NCI-H526 treated with DMSO at 0.1 percent for 48 hours (cell line): ENCODE measurements at places on chromosomes 11 and 22.

- no peak for DNase-seq
Measured at GRCh38 chr11:1139441-1140083, 18.2 kb upstream of the MUC5AC start.

- no peak for DNase-seq
Measured at GRCh38 chr11:102577182-102577581, 46.6 kb upstream of the MMP7 start.

DNA sequence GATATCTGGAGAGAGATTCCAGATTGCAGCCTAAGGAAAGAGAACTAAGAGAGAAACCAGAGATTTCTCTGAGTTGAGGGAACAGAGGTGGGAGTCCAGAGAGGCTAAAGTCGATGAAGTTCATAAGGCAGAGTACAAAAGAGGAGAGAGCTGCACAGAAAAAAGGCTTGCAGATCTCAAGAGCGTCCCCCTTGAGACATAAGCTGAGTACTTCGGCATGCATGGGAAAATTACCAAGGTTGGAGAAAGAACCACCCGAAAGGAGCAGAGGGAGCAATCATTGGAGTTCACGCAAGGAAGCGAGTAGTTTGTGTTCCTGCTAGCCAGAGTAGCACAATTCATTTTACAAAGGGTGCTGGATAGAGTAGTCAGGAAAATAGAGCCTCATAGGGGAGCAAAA is 293.5 kb downstream of the TMEM135 start:
- DNase-seq = no peak

GRCh38 chr11:74989260-74989638 is 516 bp downstream of the NEU3 start:
- DNase-seq = peak; percentile 61

DNA sequence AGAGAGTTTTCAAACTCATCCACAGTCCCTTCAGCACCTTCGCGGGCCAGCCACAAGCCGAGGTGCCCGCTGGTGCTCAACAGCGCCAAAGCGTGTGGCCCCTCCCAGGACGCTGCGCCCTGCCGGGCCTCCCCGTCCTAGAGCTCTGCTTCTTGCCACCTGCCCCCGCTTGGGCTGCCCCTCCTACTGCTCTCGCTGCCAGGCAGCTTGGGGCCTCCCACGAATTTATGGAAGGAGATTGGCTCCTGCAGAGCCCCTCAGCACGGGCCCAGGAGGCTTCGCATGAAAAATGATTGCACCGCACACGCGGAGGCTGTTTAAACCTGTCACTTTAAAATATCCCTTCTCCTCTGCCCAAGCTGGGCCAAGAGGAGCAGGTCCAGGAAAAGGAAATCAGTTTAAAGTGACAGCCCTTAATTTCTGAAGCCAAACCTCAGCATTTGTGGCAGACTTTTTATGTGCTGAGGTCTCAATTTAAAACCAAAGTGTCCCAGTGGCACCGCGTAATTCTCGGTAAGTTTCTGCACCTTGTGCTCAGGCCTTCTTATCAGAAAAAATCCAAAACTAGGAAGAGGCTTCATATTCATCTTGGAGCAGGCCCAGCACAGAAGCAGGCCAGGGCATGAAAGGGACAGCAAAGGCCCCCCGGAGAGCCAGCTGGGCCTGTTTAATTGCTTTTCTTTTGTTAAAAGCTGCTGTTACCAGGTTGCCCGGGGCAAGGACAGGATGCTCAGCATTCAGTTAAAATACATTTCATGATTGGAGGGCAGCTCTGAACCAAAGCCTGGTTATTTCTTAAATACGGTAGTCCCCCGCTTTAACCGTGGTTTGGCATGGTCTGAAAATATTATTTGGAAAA is 303.6 kb downstream of the OPCML start:
- peak; percentile 27 for DNase-seq

- no peak for DNase-seq
Measured at GRCh38 chr22:48664586-48664985, 1163.1 kb downstream of the BRD1 start.

GRCh38 chr11:15346907-15347306 is 232.2 kb downstream of the INSC start:
- no peak for DNase-seq

- DNase-seq = no peak
Measured at GRCh38 chr11:90124371-90124770, 10.1 kb upstream of the NAALAD2 start.

DNA sequence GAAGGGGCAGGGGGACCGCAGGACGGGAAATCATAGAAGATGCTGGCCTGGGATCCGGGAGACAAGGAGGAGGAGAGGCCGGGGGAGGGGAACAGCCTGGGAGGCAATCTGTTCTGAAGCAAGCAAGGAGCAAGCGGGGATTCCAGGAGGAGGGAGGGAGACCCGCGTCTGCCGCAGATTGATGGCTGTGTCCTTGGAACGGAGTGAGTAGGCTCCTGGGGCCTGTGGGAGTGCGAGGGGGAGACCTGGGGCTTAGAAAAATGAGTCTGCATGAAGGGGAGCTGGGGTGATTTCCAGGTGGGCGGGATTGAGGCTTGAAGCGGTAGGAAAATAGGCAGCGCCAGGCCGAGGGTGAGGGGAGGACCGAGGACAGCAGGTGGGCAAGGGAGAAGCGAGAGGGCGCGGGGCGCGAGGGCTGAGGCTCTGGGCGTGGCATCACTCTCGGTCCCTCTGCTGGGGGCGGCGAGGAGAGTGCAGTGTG is 1.6 kb upstream of the LRRC55 start:
- DNase-seq = no peak

DNA sequence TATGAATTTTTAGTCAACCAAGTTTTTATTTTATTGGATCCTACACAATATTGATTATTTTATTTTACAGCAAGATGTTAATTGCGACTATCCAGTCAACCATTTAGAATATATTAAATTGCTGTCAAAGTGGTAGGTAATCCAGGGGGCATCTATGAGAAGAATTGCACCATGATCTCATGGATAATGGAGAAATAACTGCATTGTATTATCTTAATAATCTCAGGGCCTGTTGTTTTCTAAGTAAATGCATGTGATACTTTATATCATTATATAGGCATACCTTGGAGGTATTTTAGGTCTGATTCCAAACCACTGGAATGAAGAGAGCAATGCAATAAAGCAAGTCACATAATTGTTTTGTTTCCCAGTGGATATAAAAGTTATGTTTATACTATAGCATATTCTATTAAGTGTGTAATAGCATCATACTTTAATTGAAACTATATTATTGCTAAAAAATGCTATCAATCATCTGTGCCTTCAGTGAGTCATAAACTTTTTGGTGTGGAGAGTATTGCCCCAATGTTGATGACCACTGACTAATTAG is 595.4 kb upstream of the CHORDC1 start:
- no peak for DNase-seq

DNA sequence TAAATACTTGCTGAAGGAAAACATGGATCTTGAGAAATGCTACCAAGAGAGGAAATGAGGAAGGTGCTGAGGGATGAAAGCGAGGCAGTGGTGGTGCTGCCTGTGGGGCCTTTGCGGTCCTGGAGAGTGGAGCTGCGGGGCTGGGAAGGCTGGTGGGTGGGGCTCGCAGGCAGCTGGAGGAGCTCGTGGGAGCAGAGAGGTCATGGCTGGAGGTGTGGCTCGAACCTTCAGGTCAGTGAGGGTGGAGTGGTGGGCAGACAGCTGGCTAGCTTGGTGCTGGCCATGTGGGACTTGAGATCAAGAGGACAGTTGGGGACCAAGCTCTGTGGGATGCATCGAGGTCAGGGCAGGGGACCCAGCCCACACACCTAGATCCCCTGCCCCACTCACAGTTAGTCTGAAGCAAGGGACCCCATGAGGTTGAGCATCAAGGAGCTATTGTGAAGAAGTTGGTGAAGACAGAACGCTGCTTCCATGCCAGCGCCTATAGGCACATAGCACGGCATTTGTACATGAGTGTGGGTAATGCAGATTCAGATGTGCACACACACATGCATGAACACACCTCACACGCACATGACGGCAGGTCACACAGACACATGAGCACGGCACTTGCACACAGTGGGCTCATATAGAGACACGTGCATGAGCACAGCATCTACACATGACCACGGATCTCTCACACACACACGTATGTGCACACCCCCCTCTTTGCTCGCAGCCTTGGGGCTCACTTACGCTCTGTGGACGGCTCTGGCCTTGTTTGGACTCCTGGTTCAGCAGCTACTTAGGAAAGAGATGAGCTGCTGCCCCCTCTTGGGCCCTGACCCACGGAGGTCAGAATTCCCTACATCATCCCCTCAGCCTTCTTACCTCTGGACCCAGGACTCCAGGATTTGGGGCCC is 30.4 kb downstream of the SHANK3 start:
- DNase-seq = no peak

GRCh38 chr22:20438678-20439492 is 1.3 kb upstream of the SCARF2 start:
- no peak for DNase-seq

GRCh38 chr11:72308226-72309073 is 64.5 kb upstream of the PHOX2A start:
- DNase-seq = no peak

- no peak for DNase-seq
Measured at GRCh38 chr11:10080138-10080537, 213.9 kb downstream of the SBF2 start.

GRCh38 chr11:11046781-11047180 is 188.9 kb upstream of the ZBED5 start:
- DNase-seq = no peak

GRCh38 chr11:62122076-62122475 is 1.7 kb upstream of the INCENP start:
- DNase-seq = no peak

DNA sequence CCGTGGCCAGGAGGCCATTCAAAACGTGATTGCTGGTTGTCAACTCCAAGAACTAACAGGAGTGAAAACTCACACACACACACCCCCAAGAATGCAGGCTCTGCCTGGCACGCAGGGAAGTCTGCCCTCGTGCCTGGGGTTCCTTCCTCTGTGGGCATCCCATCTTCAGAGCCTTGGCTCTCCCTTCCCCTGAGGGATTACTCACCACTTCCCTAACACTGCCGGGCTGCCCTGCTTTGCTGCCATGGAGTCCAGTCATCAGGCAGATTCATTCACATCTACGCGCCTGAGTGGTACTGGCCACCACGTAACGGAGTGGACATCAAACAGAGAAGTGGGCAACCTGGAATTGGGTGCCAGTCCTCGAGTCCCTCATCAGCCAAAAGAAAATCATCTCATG is 120.7 kb upstream of the TMEM45B start:
- DNase-seq = no peak

GRCh38 chr11:85464283-85464682 is 162.9 kb downstream of the DLG2 start:
- no peak for DNase-seq

- no peak for DNase-seq
Measured at GRCh38 chr11:8103909-8104308, 22.9 kb downstream of the TUB start.

DNA sequence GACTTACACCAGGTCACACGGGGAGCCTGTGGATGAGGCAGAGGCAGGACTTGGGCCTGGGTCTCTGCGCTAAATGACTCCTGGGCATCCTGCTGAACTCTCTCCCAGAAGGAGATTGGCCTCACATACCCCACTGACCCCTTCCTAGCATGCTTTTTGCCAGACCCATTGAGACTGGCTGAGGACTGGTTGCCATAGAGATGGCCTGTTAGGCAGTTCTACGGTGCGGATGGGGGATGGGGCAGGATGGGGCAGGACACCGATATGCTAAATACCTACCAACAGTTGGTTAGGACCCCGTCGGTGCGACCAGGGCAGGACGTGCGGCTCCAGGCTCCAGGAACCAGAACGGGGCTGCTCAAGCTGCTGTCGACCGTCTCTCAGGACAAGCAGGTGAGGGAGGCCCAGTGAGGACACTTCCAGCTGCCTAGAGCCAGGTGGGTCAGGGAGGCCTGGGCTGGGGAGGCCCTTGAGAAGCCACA is at the start of gene TSGA10IP:
Gene TSGA10IP (plus strand): TSS at position 51 of the 482 bp plus-strand sequence. CDS start 196 bp downstream, at position 247.
- no peak for DNase-seq

DNA sequence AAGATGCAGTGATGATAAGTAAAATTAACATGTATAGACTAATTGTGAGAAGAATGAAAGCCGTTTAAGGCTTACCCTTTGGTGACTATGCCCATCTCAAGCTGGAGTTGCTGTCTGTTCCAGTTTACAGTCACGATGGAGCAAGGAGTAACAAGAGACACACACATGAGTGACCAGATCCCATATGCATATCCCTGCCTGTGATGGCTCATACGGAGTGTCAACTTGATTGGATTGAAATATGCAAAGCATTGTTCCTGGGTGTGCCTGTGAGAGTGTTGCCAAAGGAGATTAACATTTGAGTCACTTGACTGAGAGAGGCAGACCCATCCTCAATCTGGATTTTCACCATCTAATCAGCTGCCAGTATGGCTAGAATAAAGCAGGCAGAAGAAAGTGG is 786.8 kb downstream of the FAM181B start:
- no peak for DNase-seq

- DNase-seq = no peak
Measured at GRCh38 chr22:33057363-33057995, 702 bp downstream of the SYN3 start.

GRCh38 chr11:70942593-70942992 is 309.8 kb downstream of the SHANK2 start:
- DNase-seq = no peak

GRCh38 chr11:69075421-69076128 is 26.8 kb downstream of the TPCN2 start:
- DNase-seq = no peak

DNA sequence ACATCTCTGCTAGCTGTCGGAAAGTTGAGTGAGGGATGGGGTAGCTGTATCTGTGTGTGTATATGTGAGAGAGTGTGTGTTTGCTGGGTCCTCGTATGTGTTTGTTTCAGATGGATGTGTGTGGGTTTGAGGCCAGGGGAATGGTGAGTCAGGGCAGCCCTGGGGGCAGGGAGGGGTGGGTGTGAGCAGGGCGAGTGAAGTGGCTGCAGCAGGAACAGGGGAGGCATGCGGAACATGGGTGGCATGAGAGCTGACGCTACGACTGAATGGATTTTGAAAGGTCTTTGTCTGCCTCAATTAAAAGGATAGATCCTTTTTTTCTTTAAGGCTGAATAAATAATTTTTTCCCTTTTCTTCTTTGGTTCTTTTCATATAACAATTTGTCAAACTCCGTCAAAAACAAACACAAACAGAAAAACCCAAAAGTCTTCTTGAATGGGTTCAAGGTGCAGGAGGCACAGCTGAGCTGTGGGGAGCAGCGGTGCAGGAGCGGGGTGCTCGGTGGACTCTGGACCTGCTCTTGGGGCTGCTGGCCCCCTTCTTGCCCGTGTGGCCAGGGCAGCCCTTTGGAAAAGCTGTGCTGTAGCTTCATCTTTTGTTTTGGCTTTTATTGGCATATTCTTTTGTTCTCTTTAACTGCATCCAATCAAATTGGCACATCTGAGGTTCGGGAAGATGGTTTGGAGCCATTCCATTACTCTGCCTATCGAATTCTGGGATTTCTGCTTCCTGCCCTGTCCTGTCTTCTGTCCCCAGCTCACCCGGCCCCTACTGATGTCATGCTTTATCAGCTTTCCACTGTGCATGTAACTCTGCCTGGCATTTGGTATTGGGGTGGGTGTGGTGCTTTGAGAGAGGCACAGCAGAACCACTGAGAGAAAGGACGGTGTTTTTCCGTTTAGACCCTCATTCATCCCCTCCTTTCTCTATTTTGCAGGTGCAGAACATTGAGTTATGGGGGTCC is 80.1 kb downstream of the ADAMTS15 start:
- no peak for DNase-seq

GRCh38 chr22:42268852-42269410 is 1.5 kb downstream of the TCF20 start:
- DNase-seq = no peak
